ENCODE measurements at places on chromosomes 6 and 20.

DNA sequence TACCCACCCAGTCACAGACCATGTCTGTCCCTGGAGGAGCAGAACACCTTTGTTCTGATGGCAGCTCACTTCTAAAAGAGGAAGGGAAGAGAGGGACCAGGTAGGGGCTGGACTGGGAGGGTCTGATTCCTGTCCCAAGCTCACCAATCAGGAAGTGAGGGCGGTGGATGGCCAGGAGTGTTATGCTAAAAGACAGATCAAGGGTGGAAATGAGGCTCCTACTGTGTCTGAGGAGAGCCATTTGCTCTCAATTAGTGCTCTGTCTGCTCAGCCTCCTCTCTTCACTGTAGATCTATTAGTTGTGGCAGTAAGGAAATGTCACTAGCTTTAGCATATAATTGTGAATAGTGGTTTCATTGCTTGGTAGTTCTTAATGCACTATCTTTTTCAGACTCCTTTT is 72.5 kb downstream of the ARMC2 start:
- no peak for DNase-seq

GRCh38 chr20:19926591-19926990 is 90.6 kb upstream of the NAA20 start:
- DNase-seq = no peak

GRCh38 chr20:57657535-57658446 is 37.6 kb upstream of the ZBP1 start:
- no peak for DNase-seq

- no peak for DNase-seq
Measured at GRCh38 chr6:20008131-20008530, 171.0 kb downstream of the ID4 start.

DNA sequence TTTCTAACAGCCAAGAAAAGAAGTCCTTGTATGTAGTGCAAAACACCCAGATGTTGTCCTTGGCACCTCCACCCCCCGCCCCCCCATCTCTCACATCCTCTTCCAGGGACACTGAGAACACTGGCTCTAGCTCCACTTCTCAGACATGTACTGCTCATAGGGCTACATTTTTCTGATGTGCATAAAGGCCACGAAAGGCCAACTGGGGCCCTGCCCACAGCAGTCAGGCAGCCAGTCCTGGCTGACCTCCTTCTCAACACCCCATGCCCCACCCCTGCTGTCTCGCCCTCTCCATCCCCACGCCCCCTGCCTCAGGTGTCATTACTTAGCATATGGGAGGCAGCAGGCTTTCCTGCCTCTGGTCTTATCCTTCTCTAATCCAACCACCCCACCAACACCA is 11.3 kb downstream of the GABRR1 start:
- no peak for DNase-seq

GRCh38 chr20:57493091-57493615 is 31.8 kb downstream of the CTCFL start:
- no peak for DNase-seq

DNA sequence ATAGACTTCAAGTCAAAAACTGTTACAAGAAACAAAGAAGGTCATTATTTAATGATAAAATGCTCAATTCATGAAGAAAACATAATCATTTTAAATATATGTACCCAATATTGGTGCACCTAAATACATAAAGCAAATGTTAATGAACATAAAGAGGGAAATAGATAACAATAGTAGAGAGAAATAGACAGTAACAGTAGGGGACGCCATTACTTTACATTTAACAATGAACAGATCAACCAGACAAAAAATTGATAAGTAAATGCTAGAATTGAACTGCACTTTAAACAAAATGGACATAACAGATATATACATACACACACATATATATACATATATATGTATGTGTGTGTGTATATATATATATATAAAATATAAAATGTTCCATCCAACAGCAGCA is 37.4 kb downstream of the IL22RA2 start:
- no peak for DNase-seq

DNA sequence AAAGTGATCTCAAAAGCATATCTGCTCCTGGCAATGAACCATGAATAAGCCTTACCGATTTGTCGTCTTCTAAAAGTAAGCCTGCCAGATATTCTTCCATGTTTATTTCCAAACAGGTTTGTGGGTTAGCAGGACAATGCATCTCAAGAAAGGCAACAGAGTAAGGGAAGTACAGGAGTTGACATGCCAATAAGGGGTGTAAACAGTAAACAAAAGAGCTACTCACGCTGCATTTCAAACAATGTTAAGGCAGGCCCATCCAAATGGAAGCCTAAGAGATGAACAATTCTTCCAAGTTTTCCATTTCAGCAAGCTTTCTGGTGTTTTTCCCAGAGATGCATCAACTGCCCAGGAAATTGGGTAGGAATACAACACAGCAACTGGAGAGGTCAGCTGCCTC is 27.8 kb upstream of the CRIP3 start:
- no peak for DNase-seq

All from stimulated activated CD8-positive, alpha-beta memory T cell treated with anti-CD3 and anti-CD28 coated beads, Interleukin-4, amount 100 ng/mL, for 4 hours (primary cell).